ENCODE measurements at places on chromosomes 12 and 14.
A peak's percentile ranks its signal among the peaks of the same experiment; 100 is the strongest.

DNA sequence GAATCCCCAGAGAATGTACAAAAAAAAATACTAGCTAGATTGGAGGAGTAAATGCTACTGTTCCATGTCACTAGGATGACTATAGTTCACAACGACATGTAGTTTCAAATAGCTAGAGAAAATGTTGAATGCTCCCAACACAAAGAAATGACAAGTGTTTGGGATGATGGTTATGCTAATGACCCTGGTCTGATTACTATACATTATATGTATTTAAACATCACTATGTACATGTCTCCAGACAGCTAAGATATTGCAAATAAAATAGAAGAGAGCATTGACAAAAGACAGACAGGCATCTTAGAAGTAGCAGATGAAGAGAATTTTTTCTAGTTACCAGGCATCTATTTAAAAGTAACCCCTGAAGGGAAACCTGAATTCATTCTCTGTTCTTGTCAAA lies 281.6 kb upstream of the SLC16A7 start:
- H3K27ac ChIP-seq, result no peak overlapping the region
- no peak for DNase-seq
- H3K36me3 ChIP-seq, result no peaks in the 10 kb centered on the region
- H3K4me3 ChIP-seq, result no peak overlapping the region

DNA sequence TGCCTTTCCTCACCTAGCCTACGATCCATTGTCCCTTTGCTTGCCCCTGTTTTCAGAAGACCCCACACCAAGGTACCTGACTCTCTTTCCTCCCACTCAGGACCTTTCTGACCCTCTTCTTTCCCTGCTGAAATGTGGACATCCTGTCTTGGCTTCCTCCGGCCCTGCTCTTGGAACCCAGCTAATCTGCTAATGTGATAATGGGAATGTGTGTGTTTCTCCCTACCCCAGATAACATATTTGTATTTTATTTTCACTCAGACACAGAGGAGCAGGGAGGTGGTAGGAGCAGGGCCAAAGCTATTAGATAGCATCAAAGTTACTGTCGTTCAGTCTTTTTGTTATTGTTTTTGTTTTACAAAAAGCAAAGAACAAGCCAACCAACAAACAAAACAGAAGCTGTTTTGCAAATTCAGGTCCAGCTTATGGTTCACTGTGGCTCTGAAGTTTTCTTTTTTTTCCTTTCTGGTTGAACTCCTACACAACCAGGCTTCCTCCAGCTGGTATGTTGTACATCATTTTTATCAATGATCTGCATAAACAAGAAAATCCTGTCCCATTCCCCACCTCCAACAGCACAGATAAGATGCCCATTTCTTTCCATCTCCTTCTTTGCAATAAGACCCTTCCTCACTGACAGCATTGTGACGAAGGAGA lies 137.3 kb downstream of the C12orf75 start:
- no peaks in the 10 kb centered on the region for H3K36me3 ChIP-seq
- no peaks in the 10 kb centered on the region for H3K4me1 ChIP-seq
- no peak for DNase-seq
- H3K27ac ChIP-seq, result no peak overlapping the region
- no peak overlapping the region for H3K4me3 ChIP-seq

- H3K4me1 ChIP-seq, result peaks cover 2% of the 10 kb centered on the region
- H3K27ac ChIP-seq, result no peak overlapping the region
- H3K4me3 ChIP-seq, result no peak overlapping the region
- H3K27me3 ChIP-seq, result no peaks in the 10 kb centered on the region
- H3K36me3 ChIP-seq, result no peaks in the 10 kb centered on the region
These were observed 88.4 kb downstream of the BCAT1 start for GRCh38 chr12:24860546-24860945.

DNA sequence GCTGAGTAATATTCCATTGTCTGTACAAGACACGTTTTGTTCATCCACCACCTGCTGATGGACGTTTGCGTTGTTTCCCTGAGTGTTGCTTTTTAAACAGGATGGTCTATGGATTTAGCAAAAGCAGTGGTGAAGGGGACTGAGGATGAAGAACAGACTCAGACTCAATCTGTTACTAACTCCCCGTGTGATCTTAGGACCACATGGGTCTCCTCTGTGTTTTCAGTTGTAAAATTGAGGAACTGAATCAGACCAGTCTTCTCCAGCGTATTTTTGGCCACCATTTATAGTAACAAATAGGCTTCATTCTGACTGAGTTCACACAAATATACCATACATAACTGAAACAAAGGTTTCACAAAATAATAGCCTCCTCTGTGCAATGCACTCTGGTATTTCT lies 85.6 kb downstream of the FOXN3 start:
- H3K27ac ChIP-seq, result no peak overlapping the region
- no peak for DNase-seq
- H3K27me3 ChIP-seq, result no peaks in the 10 kb centered on the region
- H3K36me3 ChIP-seq, result no peaks in the 10 kb centered on the region

GRCh38 chr12:67456431-67456901 lies 187.3 kb downstream of the CAND1 start:
- peaks cover 22% of the 10 kb centered on the region for H3K4me1 ChIP-seq
- DNase-seq, result peak; percentile 57
- H3K36me3 ChIP-seq, result no peaks in the 10 kb centered on the region
- no peaks in the 10 kb centered on the region for H3K27me3 ChIP-seq

GRCh38 chr14:89292579-89293313 lies 124.3 kb downstream of the FOXN3 start:
- no peak for DNase-seq
- no peak overlapping the region for H3K4me3 ChIP-seq
- peaks cover 17% of the 10 kb centered on the region for H3K4me1 ChIP-seq
- no peaks in the 10 kb centered on the region for H3K27me3 ChIP-seq
- no peaks in the 10 kb centered on the region for H3K36me3 ChIP-seq
- H3K27ac ChIP-seq, result no peak overlapping the region

- H3K36me3 ChIP-seq, result no peaks in the 10 kb centered on the region
- DNase-seq, result peak; percentile 24
- H3K4me1 ChIP-seq, result no peaks in the 10 kb centered on the region
- H3K27ac ChIP-seq, result no peak overlapping the region
- no peaks in the 10 kb centered on the region for H3K27me3 ChIP-seq
- H3K4me3 ChIP-seq, result no peak overlapping the region
These were observed 541.9 kb upstream of the SEL1L start for GRCh38 chr14:82075566-82075965.

GRCh38 chr14:92898566-92899131 lies 24.3 kb upstream of the CHGA start:
- H3K36me3 ChIP-seq, result no peaks in the 10 kb centered on the region
- H3K4me1 ChIP-seq, result no peaks in the 10 kb centered on the region
- no peaks in the 10 kb centered on the region for H3K27me3 ChIP-seq
- H3K4me3 ChIP-seq, result no peak overlapping the region
- DNase-seq, result no peak
- no peak overlapping the region for H3K27ac ChIP-seq

DNA sequence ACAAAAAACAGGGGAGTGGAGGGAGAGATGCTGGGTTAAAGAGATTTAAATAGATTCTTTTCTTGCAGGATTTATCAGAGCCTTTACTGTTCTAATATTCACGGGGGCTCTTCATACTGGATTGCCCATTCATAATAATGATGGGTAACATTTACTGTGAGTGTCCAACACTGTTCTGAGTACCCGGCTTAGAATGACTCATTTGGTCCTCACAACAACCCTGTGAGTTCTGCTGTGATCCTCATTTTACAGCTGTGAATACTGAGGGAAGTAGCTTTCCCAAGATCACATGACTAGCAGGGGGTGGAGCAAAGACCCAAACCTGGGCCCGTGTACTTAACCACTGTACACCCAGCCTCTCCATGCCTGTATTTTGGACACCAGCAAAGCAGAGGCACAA lies 113.4 kb downstream of the NT5DC3 start:
- H3K36me3 ChIP-seq, result no peaks in the 10 kb centered on the region
- no peaks in the 10 kb centered on the region for H3K27me3 ChIP-seq
- H3K27ac ChIP-seq, result no peak overlapping the region
- H3K4me3 ChIP-seq, result no peak overlapping the region

DNA sequence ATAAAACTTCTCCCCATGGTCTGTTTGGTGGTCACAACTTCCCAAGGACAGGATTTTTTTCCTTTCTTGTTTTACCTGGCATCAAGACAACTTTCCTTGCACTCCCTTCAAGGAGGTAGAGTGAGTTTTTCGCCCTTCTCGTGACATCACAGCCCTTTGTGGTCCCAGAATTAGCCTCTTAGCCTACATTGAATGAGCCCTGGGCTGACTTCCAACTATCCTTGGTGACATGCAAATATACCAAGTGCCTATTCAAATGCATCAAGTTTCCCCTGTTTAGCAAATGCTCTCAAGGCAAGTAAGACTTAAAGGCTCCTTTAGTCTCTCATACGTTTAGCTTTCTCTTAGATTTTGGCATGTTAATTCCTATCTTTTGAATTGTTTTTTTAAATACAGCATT lies 36.6 kb downstream of the TC2N start:
- DNase-seq, result no peak
- H3K4me1 ChIP-seq, result peaks cover 2% of the 10 kb centered on the region
- H3K27me3 ChIP-seq, result no peaks in the 10 kb centered on the region
- H3K36me3 ChIP-seq, result no peaks in the 10 kb centered on the region
- no peak overlapping the region for H3K4me3 ChIP-seq

DNA sequence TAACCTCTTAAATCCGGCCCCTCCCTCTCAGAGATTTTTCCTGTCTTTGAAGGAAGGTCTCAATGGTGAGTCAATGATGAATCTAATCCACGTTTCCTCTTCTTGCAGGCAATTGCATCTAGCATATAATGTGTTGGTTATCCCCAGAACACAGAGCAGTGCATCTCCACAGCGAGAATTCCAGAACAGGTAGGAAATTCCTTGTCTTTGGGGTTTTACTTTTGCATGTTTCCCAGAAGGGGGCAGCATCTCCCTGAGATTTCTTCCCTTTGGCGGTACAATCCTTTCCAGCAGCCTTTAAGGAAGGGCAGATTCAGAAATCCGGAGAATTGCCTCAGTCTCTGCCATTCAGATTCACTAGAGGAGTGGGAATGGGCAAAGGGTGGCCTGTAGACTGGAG lies 128.0 kb downstream of the KCNA5 start:
- H3K27me3 ChIP-seq, result no peaks in the 10 kb centered on the region
- no peak overlapping the region for H3K27ac ChIP-seq
- DNase-seq, result no peak
- H3K4me1 ChIP-seq, result no peaks in the 10 kb centered on the region
- no peak overlapping the region for H3K4me3 ChIP-seq
